AG04449 (cell line): ENCODE measurements at places on chromosomes 2 and 18.

DNA sequence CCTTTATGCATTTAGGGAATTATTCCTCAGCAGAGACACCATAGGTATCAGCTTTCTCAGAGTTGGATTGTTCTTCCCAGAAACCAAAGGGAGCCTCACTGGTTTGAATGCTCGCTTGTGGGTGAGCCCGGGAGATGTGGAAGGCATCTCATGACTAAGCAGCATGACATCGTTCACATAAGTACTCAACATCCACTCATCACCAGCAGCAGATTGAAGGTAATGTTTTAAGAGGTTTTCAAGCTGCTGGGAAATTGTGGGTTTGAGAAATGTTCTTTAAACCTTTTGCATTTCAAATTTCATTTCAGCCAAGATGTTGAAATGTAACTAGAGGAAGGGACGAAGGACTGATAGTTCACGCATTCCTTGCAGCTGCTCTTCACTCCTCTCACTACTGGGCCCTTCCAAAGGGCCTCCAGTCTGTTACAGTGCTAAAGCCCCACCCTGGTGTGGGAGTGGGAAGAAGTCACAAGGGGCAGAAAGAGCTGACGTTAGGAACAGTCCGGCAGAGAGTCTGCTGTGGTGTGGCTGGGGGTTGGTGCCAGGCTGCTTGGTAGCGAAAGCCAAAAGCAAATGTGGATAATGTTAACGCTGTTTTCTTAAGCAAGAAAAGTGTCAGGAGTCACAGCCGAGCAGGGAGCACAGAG is 324.5 kb upstream of the EPHA4 start:
- DNase-seq: no peak

DNA sequence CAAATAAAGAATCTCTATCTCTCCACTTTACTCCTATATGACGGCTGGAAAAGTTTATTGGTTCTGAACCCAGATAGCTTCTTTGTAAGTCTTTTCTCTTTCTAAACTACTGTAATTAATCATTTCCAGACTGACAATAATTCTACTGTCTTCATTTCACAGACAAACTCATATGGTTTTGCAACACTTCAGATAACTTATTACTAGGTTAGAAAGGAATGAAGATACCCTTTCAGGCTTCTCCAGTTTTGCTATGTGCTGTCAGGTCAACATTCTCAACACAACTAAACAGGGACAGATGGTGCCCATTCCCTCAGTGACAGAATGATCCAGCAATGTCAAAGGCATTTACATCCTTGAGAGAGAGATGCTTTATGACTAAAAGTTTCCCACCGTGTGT is 198.5 kb upstream of the ITGA4 start:
- peak; percentile 67 for DNase-seq

DNA sequence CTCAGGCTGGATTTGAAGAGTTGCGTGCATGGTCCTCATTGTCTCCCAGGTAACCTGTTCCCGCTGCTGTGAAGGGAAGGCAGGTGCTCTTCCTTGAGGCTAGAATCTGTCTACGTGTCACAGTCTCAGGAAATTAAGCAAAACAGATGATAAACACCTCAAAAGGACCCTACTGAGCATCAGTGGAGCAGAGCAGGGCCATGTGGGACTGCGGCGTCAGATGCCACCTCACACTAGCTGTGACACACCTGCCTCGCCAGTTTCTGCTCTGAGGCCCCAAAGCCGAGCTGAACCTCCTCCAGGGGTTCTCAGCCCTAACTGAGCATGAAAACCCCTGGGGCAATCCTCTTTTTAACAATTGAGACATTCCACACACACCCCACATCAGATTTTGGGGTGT is 2.0 kb downstream of the C2orf92 start:
- DNase-seq: no peak

- no peak for DNase-seq
Observed at GRCh38 chr2:214050731-214051130, 360.1 kb upstream of the VWC2L start.

DNA sequence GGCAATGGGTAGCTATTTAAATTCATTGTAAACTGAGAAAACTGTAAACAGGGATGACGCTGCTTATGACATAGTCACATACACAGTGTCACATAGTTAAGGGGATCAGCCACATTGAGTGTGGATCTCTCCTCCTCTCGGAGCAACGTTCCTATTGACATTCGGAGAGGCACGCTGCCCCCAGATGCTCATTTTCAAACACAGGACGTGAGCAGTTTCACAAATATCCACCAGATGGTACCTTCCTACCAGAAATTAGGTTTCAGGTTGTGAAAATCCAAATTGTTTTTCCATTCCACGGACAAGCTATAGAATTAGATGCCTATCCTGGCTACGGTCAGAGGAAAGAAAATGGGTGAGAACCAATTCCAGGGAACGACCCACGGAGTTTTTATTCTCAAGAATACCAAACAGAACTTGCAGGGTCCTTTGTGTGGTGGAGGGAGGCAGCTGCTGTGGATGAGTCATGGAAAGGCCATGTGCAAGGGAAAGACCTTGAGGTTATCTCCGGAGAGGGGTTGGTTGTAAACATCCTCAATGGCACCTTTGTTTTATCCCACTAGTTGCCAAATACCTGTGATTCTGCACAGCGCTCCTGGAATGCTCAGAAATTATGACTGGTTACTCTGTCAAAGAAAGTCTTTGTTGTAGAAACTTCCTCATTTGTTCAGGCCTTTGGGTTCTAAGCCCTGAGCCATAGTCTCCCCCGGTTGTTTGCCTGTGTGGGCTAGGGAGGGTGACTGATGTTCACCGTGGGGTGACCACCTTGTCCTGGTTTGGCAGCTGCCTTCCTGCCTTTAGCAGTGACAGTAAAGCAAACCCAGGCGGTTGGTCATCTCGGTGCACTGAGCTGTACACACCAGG is 88.0 kb downstream of the ACTR3 start:
- DNase-seq: no peak
